A172 (cell line): ENCODE measurements at places on chromosomes 5 and 9.

DNA sequence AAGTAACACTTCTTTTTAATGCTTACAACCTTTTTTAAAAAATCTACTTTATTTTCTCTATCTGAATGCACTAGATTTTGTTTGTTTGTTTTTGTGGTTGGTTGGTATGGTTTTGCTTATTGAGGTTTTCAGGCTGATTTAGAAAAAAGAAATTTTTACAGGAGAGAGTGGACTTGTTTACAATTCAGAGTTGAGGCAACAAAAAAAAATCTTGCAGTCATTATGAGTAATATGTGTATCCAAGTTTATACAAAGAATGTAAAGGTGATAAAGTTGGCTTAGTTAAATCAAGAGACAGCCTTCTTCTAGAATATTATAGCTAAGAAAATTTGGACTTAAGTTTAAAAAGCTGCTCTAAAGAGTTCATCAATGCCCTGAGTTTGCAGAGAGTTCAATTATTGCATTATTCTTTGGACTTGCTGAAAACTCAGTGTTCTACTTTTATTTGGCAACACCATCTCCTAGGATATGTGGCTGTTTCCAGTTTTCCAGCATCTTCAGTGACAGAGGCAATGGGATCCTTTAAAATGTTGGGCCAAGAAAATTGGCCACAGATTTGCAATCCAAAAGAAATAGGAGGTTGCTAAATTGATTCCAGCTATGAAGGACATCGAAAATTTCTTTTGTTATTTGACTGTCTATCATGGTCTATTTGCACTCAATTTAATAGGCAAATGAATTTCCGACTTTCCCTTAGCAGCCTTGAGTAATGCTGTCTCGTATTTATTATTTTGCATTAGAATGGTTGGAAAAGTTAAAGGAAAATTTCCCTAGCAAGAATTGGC is 10.7 kb downstream of the STK32A start:
- no peak for DNase-seq

DNA sequence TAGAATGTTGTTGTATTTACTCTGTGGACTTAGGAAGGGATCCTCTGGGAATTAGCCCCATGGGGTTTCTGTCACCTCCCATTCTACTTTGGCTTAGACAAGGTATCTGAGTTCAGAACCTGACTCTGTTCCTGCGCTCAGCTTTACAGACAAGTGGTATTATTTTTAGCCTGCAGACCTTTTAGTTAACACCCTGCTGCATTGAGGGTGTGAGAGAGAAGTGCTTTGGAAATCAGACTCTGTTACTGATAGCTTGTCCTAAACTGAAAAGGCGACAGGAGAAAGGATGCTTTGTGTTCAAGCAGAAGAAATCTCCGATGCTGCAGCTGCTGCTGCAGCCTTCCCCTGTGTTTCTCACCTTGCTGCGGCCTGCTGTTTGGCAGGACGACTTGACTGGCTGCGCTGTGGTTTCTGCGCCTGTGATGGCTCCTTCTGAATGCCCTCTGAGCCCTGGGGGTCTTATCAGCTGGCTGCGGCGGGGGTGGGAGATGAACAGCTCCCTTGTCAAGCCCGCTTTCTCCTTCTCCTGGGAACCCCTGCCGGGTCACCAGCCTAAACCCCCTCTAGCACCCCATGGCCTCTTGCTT is 61.9 kb downstream of the PGM5 start:
- DNase-seq: no peak

GRCh38 chr5:52554293-52554692 is 233.4 kb upstream of the ITGA1 start:
- no peak for DNase-seq

GRCh38 chr5:68953231-68953874 is 140.5 kb upstream of the SLC30A5 start:
- no peak for DNase-seq

DNA sequence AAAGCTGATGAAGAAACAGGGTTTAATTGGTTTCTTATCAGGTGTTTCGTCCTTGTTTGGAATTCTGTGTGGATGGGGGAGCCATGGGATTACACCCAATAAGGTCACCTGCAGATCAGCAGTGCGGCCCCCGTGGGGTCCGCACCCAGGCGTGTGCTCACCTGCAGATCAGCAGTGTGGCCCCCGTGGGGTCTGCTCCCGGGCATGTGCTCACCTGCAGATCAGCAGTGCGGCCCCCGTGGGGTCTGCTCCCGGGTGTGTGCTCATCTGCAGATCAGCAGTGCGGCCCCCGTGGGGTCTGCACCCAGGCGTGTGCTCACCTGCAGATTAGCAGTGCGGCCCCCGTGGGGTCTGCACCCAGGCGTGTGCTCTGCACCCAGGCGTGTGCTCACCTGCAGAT is 41.7 kb upstream of the CEP72 start:
- DNase-seq: no peak

DNA sequence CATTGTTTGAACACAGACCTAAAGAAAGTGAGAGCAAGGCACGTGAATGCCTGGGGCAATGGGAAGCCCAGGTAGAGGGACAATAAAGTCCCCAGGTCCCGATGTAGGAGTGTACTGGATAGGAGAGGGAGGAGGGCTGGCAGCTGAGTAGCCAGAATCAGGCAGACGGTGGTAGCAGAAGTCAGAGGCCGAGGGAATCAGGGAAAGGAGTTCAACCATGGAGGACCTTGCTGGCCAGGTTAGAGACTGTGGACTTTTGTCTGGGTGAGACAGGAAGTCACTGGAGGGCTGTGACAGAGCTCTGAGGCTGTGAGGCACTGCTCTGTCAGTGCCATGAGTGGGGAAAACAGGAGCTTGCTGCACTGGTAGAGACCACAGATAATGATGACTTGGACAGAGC is 248.2 kb downstream of the EFNA5 start:
- no peak for DNase-seq

- no peak for DNase-seq
Observed at GRCh38 chr9:127415141-127415540, 9.0 kb upstream of the ZNF79 start.

- DNase-seq: no peak
Observed at GRCh38 chr5:61293071-61293470, 39.0 kb upstream of the ZSWIM6 start.

DNA sequence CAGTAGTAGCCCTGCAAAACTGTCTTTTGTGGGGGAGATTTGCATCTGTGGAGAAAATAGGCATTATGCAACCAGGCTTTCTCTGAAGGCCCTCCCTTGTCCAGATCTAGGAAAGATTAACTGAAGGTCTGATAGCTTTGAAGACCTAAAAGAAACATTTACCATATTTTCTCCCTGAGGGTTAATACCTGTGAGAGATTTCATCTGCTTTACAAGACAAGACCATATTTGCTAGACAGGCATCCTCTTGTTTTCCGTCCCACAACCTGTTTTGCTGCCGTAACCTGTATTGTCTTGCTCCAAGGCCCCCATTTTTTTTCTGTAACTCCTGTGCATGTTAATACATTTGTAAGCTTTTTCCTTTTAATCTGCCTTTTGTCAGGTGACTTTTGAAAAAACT is 1985.2 kb upstream of the CDH9 start:
- DNase-seq: no peak

DNA sequence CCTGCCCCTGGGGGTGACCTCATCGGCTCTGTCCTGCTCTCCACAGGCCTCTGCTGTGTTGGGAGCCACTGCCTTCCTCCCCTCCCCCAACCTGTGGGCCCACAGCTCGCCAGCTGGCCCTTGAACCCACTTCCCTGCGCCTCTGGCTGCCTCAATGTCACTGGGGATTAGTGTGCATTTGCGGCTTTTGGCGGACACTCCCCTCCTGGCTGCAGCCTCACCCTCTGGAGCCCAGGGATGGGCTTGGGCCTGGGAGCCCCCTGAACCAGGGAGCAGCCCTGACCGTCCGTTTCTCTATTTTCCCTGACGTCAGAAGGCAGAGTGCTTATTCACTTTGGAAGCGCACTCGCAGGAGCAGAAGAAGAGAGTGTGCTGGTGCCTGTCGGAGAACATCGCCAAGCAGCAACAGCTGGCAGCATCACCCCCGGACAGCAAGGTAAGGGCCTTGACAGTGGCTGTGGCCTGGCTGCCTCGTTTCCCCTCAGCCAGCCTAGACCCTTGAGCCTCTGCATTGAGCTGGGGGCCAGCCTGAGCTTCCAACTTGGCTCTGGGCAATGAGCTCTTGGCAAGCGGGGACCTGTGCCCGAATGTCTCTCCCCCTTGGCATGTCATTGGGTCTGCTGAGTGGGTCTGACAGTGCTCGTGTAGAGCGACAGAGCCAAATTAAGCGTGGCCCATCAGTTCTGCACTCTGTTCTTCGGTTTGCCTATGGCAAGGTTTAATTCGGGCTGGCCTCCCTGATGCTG is 73.1 kb downstream of the RGS3 start:
- no peak for DNase-seq

DNA sequence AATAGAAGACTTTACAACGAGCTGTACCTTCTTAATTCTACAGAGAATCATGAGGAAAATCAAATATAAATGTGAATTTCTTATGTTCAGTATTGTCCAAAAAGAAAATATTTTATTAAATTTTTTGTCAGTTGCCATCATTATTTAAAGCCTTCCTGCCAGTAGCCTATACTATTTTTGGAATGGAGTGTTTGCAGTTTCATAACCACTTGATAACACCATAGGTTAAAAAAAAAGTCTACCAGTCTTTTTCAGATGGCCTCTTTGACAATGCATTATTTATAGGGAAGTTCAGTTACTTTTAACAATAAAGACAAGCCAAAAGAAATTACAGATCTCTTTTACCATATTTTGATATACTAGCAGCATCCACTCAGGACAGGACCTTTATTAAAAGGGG is 80.3 kb upstream of the CCDC152 start:
- DNase-seq: no peak

DNA sequence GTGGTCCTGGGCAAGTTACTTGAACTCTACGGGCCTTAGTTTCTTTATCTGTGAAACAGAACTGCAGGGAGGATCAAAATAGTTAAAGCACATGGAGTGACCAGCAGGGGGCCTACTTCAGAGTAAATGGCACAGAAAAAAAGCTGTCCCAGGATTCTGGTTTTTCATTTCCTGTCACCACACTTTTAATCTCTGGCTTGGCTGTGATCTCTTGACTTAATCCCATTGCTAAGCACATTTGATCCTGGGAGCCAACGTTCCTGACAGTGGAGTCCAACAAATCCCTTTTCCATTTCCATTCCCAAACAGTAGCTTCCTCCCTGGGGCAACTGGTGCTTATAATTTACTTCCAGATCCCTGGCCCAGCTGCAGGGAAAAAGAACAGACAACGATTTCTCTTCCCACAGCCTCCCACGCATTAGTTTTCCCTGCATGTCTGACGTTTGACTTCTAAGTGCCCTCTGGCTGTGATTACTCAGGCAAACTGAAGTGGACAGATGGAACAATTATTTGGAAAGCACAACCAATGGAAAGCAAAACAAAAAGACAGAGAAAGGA is 136.5 kb upstream of the STK32A start:
- DNase-seq: peak; percentile 68

- no peak for DNase-seq
Observed at GRCh38 chr9:89440951-89441654, 56.8 kb downstream of the SEMA4D start.
